G401 (cell line): ENCODE measurements at places on chromosomes 3 and 15. TPM values are rescaled to one million over a fixed set of nuclear protein-coding genes. Genes with fewer than 3 reads are reported as not detected.

- DNase-seq: no peak
Measured at GRCh38 chr15:52301265-52301847, 5.8 kb upstream of the MYO5C start.

The GOLGA8T gene
- not detected in 2 replicates for total RNA-seq

- peak; percentile 63 for DNase-seq
Measured at GRCh38 chr3:9247941-9248521, 1.4 kb downstream of the SRGAP3 start.

DNA sequence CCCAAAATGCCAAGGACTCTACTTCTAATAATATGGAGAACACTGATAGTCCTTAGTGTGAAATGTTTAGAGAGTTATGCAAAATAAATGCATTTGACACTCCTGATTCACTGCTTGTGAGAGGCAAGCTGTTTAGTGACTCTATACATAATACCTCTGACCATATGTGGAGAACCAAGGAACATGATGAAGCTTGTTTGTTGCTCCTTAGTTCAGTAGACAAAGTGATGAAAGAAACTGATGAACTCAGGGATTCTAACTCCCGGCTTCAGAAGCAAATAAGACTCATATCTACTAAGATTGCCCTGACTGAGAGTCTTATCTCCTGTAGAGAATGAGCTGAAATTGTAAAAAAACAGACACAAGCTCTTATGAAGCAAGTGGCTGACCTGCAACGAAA, 41.3 kb downstream of the PEX5L start:
- DNase-seq: no peak

DNA sequence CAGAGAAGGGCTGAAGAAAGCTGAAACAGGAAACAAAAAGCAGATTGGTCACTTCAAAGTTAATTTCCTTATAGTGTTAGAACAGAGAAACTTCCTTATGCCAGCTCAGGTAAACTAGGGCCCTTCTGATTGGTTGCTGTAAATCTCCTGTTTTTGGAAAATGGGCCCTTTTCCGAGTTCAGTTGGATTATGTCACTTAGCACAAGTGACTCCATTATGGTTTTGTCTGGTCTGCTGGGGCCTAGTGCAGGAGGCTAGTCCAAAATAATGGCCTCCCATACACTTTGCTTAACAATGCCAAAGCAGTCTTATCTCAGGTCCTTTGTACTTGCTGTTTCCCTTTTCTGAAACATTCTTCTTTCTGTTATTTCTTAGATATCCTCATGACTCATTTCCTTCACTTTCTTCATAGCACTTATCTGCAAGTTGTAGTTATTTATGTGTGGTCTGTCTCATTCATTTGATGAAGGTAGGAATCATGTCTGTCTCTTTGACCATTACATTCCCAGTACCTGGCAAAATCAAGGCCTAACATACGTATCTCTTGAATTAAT, 7.7 kb upstream of the DCP1A start:
- no peak for DNase-seq
